Upper lobe of right lung (tissue), 1 donor: ENCODE measurements at places on chromosomes 11 and 22. TPM values are rescaled to one million over a fixed set of nuclear protein-coding genes. Genes with fewer than 3 reads are reported as not detected.

GRCh38 chr22:22181341-22181850 is 63.2 kb upstream of the VPREB1 start:
- no peaks in the 10 kb centered on the region for H3K36me3 ChIP-seq
- peaks cover 22% of the 10 kb centered on the region for H3K27me3 ChIP-seq
- no peaks in the 10 kb centered on the region for H3K4me1 ChIP-seq
- no peak overlapping the region for H3K27ac ChIP-seq

DNA sequence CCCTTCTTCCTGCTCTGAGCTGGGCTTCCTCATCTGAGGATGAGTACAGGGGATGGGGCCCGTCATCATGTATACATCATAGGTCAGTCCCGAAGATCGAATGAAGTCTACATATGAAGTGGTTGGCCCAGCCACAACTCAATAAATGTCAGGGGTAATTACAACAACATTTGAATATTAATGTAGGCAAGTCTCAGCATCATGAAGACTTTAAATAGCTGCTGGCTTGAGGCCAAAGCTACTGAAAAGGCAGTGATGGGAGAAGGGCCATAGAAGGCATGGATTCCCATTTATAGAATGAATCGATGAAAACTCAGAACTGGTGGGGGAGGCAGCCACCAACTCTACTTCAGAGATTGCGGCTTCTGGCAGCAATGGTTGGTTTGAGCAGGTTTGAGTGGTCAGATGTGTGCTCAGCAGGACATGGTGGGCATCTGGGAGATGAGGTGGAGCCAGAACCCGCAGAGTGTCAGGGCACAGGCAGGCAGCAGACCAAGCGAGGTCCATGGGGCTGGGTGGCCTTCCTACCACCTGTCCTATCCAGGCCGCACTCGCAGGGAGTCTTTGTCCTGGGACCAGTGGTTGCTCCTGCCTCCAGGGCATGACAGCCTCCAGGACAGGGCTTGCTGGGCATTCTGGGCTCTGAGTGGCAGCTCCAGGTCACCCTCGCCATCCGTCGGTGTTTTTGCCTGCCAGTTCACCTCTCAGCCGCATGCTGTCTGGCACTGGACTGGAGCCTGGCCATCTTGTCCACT is 919.1 kb downstream of the TBC1D22A start:
- no peak overlapping the region for H3K27ac ChIP-seq
- H3K4me1 ChIP-seq: no peaks in the 10 kb centered on the region
- H3K36me3 ChIP-seq: no peaks in the 10 kb centered on the region
- H3K4me3 ChIP-seq: no peak overlapping the region
- no peak for DNase-seq

- no peaks in the 10 kb centered on the region for H3K4me1 ChIP-seq
- H3K27me3 ChIP-seq: no peaks in the 10 kb centered on the region
- H3K4me3 ChIP-seq: no peak overlapping the region
Observed at GRCh38 chr11:34406413-34406812, 32.3 kb upstream of the CAT start.

DNA sequence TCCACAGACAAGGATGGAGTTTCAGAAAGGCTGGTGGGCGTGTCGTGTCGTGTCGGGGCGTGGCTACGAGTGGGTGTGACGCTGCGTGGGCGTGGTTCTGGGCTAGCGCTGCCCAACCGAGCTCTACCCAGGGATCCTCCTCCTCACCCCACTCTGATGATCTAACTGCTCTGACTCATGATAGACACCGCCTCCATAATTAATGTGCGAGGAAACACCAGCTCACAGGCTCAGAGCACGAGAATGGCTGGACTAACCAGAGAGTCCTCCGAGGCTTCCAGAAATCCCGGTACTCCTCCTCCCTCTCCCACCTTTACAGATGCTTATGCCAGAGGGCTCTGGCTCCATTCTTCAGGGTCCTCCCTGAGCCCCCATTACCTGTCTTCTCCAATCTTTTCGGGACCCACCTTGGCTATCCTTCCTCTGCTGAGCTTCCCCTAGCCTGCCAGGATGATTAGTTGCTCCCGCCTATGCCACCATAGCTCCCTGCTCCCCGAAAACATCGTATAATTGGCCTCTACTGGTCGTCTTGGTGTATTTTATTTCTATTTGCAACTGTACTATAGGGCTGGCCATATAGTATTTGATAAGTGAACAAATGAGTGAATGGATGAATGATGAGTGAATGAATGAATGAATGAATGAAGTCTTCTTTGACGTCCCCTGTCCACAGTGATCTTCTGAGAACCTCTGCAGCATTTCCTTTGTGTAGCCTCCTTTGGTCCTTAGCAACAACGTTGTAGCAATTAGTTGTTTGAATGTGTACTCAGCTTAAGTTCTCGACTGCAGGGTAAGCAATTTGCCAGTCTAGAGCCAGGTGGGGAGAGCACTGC is 21.7 kb downstream of the TMPRSS13 start:
- no peaks in the 10 kb centered on the region for H3K36me3 ChIP-seq
- no peak overlapping the region for H3K27ac ChIP-seq
- H3K4me3 ChIP-seq: no peak overlapping the region
- no peaks in the 10 kb centered on the region for H3K4me1 ChIP-seq
- DNase-seq: peak; percentile 83
- H3K27me3 ChIP-seq: no peaks in the 10 kb centered on the region

DNA sequence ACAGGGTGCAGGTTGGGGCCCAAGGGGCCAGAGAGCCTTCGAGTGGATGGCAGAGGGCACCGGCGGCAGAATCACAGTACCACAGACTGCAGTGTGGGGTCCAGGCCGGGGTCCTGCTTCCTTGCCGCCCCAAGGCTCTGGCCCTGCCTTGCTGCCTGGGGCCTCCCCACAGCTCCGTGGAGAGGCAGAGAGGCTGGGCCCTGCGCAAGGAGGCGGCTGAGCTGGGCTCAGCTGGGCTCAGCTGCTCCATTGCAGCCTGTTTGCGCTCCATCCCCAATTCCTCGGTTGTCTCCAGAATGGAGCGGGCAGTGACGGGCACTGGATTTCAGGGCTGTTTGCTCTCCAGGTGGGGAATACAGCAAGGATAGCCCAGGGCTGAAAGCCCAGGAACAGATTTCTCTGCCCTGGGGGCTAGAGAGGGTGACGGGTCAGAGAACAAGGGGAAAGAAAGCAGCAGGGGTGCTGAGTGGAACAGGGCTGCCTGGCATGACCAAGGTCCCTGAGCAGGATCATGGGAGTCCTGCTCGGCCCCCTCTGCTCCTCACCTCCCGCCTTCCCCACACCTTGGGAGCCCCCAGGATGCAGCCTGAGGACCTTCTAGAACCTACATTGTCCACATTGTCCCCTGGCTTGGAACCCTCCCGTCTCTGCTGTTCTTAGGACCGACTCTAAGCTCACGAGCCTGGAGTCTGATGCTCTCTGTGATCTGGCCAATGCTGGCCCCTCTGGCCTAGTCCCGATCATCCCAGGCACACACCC is 18.9 kb downstream of the MRGPRG start:
- no peaks in the 10 kb centered on the region for H3K36me3 ChIP-seq
- peaks cover 34% of the 10 kb centered on the region for H3K27me3 ChIP-seq
- H3K27ac ChIP-seq: no peak overlapping the region
- no peaks in the 10 kb centered on the region for H3K4me1 ChIP-seq
- H3K4me3 ChIP-seq: no peak overlapping the region
- no peak for DNase-seq

DNA sequence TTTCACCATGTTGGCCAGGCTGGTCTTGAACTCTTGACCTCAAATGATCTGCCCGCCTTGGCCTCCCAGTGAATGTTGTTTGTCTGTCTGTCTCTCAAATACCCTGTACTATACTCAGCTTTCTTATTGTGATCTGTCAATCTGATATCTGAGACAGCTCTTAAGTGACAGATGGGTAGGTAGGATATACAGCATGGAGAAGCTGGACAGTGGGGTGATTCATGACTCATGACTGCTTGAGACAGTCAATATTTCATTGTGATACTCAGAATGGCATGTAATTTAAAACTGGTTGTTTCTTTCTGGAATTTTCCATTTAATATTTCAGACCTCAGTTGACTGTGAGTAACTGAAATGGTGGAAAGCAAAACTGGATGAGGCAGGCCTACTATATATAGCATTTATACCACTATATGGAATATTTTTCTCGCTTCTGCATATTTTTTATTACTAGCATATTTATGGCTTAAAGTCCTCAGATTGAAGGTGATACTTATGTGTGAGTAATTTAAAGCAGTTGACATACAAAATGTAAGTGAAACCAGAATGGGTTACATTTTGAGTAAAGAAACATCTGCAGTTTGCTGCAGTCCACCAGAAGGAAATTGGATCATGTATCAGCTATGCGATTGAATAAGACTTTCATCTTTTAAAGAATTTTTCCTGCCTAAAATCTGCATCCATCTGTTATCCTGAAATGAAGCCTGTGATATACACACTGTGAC is 22.3 kb downstream of the ARHGAP42 start:
- no peaks in the 10 kb centered on the region for H3K36me3 ChIP-seq
- no peak overlapping the region for H3K4me3 ChIP-seq
- H3K4me1 ChIP-seq: no peaks in the 10 kb centered on the region
- DNase-seq: no peak

DNA sequence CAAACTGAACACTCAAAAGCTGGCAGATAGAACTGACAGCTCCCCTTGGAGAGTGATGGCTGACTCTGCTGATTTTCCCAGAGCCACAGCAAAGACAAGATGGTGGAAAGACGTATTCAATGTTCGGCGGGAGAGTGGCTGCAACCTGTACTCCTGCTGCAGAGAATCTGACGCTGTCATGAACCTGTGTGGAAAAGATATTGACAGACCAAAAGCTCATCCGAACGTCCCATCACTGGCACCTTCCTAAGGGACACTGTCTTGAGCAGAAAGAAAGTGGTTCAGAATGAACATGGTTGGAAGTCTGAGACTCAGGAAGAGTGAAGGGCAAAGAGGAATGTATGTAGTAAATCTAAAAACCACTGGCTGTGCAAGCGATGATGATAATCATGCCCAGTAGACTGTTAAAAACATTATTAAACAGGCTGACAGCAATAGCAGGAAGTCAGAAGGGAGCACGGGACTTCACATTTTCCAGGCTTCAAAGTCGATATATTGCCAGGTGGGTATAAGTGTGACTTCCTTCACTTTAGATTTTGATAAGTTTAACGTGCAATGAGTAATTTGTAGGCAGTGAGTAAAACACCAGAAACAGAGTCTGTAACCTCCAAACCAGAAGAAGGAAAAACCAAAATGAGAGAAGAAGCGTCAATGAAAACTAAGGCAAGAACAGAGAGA is 6.2 kb upstream of the IL17REL start:
- no peaks in the 10 kb centered on the region for H3K36me3 ChIP-seq
- H3K4me3 ChIP-seq: no peak overlapping the region
- peaks cover 6% of the 10 kb centered on the region for H3K4me1 ChIP-seq
- no peak overlapping the region for H3K27ac ChIP-seq
- H3K27me3 ChIP-seq: peaks cover 38% of the 10 kb centered on the region

MMP10 gene
- 0.23 TPM for total RNA-seq

KRTAP5-4 gene
- total RNA-seq: not detected

ZFTA gene
- 9.5 TPM for total RNA-seq

PRODH gene
- 60.9 TPM for total RNA-seq

DNA sequence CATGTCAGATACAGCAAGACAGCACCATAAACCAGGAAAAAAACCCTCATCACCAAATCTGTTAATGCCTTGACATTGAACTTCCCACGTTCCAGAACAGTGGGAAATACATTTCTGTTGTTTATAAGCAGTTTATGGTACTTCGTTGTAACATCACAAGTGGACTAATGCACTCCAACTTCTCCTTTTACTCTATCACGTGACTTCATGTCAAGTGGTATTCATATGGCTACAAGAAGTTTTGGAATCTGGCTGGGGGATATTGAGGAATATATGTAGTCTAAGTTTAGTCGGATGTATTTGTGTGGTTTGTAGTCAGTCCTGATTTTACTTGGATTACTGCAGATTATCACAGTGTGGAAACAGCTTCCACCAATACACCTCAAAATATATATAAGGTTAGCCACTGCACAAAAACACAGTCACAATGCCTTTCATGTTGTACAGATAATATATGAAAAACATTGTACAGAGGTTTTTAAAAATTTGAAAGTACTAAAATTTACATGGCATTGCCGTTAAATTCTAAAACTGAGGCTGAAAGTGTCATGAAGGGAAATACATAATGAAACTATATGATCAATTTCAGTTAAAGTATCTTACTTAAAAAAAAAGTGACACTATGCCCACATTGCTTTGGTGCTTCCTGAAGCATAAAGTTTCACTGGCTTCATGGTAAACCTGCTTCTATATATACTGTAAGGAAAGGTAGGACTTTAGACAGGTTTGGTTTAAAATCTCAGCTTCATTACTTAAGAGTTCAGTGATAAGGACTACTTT is 134.1 kb downstream of the CASP12 start:
- no peak overlapping the region for H3K27ac ChIP-seq
- H3K36me3 ChIP-seq: no peaks in the 10 kb centered on the region
- DNase-seq: no peak
- no peaks in the 10 kb centered on the region for H3K4me1 ChIP-seq
- H3K27me3 ChIP-seq: no peaks in the 10 kb centered on the region
- no peak overlapping the region for H3K4me3 ChIP-seq

TRIM49D1 gene
- total RNA-seq: not detected

DNA sequence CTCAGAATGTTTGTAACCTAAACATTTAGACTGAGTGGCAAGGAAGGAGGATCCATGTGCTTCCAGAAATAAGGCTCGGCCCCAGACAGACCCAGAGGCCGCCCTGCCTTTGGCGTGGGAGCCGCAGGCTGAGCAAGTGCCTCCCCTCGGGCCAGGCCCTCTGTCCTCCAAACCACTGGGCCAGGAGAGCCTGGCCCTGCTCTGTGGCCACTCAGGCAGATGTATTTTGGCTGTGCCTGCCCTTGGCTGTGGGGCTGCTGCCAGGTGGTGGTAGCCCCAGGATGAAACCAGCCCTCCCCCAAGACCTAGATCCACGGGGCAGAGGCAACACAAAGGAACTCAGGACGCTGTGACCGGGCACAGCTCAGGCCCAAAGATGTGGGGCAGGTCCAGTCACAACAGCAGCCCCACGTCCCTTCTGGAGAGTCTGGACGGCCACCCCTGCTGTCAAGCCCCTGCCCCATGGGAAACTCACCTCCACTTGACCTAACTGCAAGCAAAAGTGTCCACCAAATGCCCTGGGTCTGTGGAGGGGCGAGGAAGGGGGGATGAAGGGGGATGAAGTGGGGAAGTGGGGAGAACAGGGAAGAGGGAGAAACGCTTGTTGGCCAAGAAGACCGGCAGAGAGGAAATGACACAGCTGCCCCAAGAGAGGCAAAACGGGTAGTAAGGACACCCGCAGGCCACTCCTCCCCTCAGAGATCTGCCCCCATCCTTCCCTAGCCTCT is 24.0 kb downstream of the PISD start:
- no peaks in the 10 kb centered on the region for H3K36me3 ChIP-seq
- no peaks in the 10 kb centered on the region for H3K27me3 ChIP-seq
- H3K4me3 ChIP-seq: peak overlapping the region; percentile 47
- H3K27ac ChIP-seq: peak overlapping the region; percentile 84
- DNase-seq: no peak

- no peak for DNase-seq
- H3K4me1 ChIP-seq: no peaks in the 10 kb centered on the region
- H3K4me3 ChIP-seq: no peak overlapping the region
- no peaks in the 10 kb centered on the region for H3K27me3 ChIP-seq
Observed at GRCh38 chr22:41147722-41148121, 55.3 kb downstream of the EP300 start.
